K562 (cell line): ENCODE measurements at places on chromosomes 7 and 10. TPM values are rescaled to one million over a fixed set of nuclear protein-coding genes. Genes with fewer than 3 reads are reported as not detected.

The GSTO2 gene
- 0.96 and 1.4 TPM in 2 replicates for total RNA-seq

The SPDYE1 gene
- not detected in 2 replicates for total RNA-seq

The LMBR1 gene
- 89.1 and 90.0 TPM in 2 replicates for total RNA-seq

The HGF gene
- 0.02 and 0.11 TPM in 2 replicates for total RNA-seq

The NKX2-3 gene
- total RNA-seq: not detected in 2 replicates

DNA sequence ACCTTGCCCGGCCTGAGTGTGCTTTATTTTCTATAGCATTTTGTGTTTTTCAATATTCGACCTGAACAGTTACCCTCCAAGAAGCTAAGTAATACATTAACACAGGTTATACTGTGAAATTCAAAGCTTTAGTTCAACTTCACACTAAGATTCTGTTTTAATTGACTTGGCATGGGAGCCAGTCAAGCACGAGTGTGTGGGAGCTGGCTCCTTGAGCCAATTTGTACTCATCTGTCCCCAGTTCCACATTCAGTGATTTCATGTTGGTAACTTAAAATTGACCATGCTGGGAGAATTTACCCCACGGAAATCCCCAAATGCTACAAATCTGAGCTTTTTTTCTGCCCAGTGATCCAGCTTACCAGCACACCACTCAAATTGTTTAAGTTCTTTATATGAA, 20.3 kb downstream of the TSPAN12 start:
- no peak for DNase-seq

GRCh38 chr7:124072603-124073309, 39.9 kb upstream of the TMEM229A start:
- no peak for DNase-seq

DNA sequence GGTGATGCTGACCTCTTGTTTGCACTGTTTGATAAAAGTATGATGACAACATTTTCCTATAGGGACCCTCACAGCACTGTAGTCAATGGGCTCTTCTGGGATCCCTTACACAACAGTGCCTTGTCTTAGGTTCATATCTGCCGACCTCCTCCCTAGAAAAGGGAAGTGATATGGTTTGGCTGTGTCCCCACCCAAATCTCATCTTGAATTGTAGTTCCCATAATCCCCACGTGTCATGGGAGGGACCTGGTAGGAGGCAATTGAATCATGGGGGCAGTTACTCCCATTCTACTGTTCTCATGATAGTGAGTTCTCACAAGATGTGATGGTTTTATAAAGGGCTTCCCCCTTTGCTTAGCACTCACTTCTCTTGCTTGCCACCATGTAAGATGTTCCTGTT, 23.1 kb downstream of the ZC3HAV1 start:
- no peak for DNase-seq

- DNase-seq: no peak
Observed at GRCh38 chr7:44177570-44178131, 11.6 kb downstream of the GCK start.

GRCh38 chr10:92242380-92242779, 48.5 kb downstream of the CPEB3 start:
- DNase-seq: no peak

DNA sequence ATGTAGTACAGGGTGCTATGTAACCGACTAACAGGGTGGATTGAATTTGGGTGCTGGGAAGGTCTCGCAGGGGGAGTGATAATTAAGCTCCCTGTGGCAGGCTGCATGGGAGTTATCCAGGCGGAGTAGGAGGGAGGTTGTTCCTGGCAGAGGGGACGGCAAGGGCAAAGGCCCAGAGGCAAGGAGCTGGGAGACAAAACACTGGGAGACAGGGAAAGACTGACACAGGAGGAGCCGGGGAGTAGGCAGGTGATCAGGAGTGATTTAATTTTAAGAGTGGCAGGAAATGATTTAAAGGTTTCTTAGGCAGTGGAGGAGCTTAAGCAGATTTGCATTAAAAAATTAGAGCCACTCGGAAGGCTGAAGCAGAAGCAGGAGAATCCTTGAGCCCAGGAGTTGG, 40.7 kb upstream of the LEP start:
- DNase-seq: no peak

- DNase-seq: peak; percentile 84
Observed at GRCh38 chr7:112573302-112574039, 92.7 kb downstream of the LSMEM1 start.

- no peak for DNase-seq
Observed at GRCh38 chr7:158256091-158256816, 331.4 kb downstream of the PTPRN2 start.

GRCh38 chr7:63887031-63887430, 111.6 kb upstream of the ZNF722 start:
- DNase-seq: no peak

GRCh38 chr7:52273685-52274610, 761.5 kb upstream of the POM121L12 start:
- DNase-seq: peak; percentile 6

GRCh38 chr7:22663357-22663718, 63.7 kb upstream of the IL6 start:
- DNase-seq: no peak
